ENCODE measurements at places on chromosomes 6 and 20. TPM values are rescaled to one million over a fixed set of nuclear protein-coding genes. Genes with fewer than 3 reads are reported as not detected.

DNA sequence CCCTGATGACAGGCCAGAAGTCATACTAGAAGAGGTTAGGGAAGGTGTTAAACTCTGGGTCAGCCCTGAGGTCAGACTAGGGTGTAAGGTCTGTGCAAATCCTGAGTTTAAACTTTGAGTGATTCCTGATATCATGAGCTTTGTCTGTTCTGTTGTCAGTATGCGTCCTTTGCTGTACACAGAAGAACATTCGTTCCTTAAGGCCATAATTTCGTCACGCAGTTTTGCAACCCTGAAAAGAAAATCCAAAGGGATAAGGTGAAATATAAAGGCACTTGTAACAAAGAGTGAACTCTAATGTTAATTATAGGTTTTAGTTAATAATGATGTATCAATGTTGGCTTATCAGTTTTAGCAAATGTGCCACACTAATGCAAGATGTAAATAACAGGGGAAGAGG is 2.3 kb downstream of the DST start:
- DNase-seq: no peak

DNA sequence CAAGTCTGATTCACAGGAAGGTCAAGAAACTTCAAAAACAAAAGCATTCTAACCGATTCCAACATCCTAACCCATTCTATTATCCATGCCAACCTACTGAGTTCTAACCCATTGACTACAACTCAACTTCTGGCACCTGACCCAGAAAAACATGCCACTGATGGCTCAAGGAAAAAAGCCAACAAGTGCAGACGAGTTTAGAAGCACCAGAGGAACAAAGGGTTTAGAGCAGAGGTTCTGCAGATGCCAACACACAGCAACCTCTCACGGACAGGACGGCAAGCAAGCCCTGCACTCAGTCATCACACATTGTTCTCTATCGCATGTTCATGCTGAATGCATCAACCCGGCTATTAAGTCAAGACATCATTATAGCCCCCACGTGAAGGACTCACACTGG is 25.2 kb upstream of the MC3R start:
- peak; percentile 50 for DNase-seq

GRCh38 chr6:125953502-125953875 is 3.1 kb upstream of the HINT3 start:
- no peak for DNase-seq

GRCh38 chr20:20014659-20015058 is 2.5 kb upstream of the NAA20 start:
- DNase-seq: no peak

DNA sequence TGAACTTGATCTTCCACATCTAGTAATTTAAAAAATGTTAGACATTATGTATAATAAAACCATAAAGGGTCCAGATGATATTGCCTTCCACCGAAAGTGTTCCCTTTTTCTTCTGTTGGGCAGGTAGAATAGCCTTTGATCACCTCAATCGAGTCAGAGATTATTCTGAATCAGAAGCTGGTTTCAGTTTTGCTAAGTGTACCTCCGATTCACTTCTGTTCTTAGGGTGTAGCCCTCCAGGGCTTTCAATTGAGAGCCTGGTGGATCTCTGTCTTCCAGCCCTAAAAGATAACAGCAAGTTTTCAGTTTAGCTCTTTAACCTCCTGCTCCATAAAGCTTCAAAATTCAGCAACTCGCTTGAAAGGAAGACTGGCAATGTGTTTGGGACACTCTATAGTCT is 21.1 kb upstream of the AIG1 start:
- no peak for DNase-seq

- DNase-seq: peak; percentile 93
These were observed 235.1 kb upstream of the ZNF217 start for GRCh38 chr20:53828682-53829254.

DNA sequence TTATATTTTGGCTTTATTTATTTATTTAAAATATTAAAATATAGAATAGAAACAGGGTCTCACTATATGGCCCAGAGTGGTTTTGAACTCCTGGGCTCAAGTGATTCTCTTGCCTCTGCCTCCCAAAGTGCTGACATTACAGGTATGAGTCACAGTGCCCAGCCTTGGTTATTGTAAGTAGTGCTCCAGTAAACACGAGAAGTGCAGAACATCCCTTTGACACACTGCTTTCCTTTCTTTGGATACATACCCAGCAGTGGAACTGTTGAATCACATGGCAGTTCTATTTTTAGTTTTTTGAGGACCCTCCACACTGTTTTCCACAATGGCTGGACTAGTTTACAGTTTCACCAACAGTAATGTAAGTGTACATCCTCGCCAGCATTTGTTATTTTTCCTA is 203.9 kb downstream of the PHF3 start:
- DNase-seq: no peak

GRCh38 chr6:155717374-155717773 is 261.7 kb upstream of the NOX3 start:
- no peak for DNase-seq

GRCh38 chr20:46975976-46976375 is 81.3 kb downstream of the EYA2 start:
- no peak for DNase-seq

- DNase-seq: peak; percentile 46
These were observed 2.2 kb downstream of the ZNFX1 start for GRCh38 chr20:49275636-49276035.

DNA sequence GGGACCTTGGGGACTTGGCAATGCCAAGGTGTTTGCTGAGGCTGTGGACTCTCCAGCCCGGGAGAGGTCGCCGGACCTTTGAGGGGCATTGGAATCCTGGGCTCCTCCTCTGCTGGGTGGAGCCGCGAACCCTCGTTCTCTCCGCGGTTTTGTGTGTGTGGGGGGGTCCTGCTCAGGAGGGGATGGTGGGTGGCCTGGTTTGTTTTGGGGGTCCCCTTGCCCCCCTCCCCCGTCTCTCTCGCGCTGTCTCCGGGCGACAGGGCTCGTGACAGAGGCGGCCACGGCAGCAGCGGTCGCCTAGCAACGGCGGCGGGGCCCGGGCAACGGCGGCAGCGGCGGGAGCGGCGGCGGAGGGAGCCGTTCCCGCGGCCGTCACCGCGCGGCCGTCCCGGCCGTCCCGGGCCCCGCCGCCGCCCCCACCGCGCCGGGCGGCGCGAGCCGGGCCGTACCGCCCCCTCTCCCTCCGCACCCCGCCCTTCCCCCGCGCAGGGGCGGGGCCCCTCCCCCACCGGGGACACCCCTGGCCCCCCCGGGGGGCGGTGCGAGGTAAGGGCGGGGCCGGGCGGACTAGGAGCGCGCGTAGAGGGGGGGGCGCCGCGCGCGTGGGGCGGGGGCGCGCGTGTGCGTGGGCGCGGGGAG is 7.8 kb downstream of the SYNGAP1 start:
- DNase-seq: no peak

- no peak for DNase-seq
These were observed 37.5 kb upstream of the PDE7B start for GRCh38 chr6:135814043-135814442.

DNA sequence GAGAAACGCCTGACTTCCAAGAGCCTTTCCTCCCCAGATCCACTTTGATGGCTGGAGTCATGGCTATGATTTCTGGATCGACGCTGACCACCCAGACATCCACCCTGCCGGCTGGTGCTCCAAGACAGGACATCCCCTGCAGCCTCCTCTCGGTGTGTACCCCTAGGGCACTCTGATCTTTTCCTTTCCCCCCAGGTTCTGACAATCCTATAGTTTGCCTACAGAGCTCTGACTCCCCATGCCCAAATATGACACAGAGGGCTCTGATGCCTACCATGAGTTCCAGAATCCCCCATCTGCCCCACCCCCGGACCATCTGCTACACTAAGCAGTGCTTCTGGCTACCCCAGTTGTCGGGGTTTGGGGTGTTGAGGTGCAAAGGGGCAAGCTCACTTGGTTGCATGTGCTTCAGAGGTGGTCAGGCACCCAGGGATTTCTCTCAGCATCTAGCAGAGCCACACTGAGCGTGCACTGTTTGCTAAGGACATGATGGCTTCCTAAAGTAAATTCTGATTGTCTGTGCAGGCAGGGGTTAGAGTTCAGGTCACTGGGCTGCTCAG is 24.0 kb upstream of the SGK2 start:
- no peak for DNase-seq

- DNase-seq: no peak
These were observed 21.2 kb upstream of the HLA-B start for GRCh38 chr6:31378062-31378720.

- DNase-seq: no peak
These were observed 34.0 kb downstream of the BMP5 start for GRCh38 chr6:55841341-55841740.

DNA sequence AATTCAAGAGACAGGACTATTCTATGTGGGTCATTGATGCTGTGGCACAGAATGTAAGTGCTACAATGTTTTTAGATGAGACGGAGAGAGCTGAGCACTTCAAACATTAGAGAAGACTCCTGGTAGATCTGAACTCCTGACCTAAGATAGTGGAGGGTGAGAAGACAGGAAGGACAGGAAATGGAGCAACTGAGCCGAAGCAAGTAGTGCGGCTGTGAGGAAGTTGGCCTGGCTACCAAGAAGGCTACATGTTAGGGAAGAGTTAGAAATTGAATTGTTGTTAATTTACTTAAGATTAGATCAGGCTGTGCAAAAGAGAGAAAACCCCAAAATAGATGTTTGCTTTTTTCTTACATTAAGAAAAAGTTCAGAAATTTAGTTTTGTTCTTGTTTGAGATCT is 14.4 kb upstream of the MLIP start:
- DNase-seq: no peak

DNA sequence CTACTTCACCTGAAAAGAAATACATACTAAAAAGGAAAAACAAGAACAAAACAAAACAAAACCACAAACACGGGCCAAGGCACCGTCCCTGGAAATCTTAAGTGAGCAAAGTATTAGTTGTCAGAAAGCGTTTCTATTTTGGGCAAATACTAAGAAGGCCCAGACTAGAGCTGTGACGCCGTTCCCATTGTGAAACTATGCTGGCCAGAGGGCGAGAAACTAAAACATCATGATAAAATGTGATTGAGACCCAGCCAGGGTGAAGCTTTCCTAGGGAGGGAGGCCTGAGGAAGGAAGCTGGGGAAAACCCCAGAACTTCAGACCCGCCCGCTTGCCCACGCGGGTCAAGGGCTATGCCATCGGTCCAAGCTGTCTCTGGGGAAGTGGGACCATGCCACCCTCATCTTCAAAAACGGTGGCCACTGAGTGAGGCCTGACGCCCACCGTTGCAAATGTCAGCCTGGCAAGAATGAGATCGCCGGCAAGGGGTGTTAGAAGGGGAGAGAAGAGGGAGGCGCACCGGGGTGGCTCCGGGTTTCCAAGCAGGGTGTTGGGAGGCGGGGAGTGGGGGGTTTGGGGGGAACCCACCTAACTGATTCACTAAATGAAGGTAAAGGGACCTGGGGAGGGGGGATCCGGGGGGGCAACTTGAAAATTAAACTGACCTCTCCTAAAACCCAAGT is 1950.9 kb upstream of the DEFB115 start:
- DNase-seq: no peak

- no peak for DNase-seq
These were observed 36.8 kb downstream of the GCM1 start for GRCh38 chr6:53111865-53112264.

DNA sequence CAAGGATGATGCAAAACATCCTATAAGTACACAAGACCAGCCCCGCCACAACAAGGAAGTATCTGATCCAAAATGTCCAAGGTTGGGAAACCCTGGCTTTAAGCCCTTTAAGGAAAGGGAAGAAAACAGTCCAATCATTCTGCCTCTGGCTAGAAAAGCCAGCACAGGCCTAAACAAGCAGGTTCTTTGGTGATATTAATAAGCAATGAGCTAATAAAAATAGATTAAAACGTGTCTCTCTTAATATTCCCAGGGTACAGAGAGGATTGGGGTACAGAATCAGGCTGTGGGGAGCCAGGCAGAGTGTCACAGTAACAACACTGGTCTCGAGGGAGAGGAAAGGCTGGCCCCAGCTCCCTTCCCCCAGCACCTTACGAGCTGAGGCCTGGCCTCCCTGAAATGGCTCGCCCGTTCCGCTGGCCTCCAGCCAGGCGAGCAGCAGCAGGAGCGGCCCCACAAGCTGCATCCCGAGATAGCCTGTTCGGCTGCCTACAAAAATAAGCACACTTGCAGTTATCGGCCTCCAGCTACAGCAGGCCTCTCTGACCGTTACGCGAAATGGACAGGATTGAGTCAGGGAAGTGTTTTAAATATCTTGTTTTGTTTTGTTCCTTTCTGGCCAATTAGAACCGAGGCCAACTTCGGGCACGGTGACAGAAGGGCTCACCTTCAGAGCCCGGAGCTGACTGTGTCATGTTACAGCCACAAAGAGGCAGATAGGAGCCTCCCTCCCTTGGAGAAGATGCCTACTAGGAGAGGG is 4.0 kb upstream of the ZMYND8 start:
- peak; percentile 99 for DNase-seq

The MUCL3 gene
- total RNA-seq: not detected

The CLVS2 gene
- not detected for total RNA-seq

The C6orf141 gene
- 0.60 TPM for total RNA-seq

The GNRH2 gene
- not detected for total RNA-seq

The MDFI gene
- 5.0 TPM for total RNA-seq

The PTCRA gene
- total RNA-seq: not detected

The RNF146 gene
- total RNA-seq: 29.1 TPM

The RIPOR3 gene
- 10.8 TPM for total RNA-seq

The IRAK1BP1 gene
- 5.3 TPM for total RNA-seq

The TMEM244 gene
- total RNA-seq: 2.5 TPM

The PACRG gene
- total RNA-seq: not detected

The BPIFA1 gene
- not detected for total RNA-seq

The BMP7 gene
- total RNA-seq: 0.96 TPM

The VGLL2 gene
- not detected for total RNA-seq
